ENCODE measurements at places on chromosomes 3 and 15. TPM values are rescaled to one million over a fixed set of nuclear protein-coding genes. Genes with fewer than 3 reads are reported as not detected.

The RTP1 gene
- not detected for total RNA-seq

The CDHR4 gene
- not detected for total RNA-seq

The GMNC gene
- total RNA-seq = 0.62 TPM

The SYNPR gene
- not detected for total RNA-seq

The SV2B gene
- not detected for total RNA-seq

The PTX3 gene
- total RNA-seq = 3.0 TPM

The ERICH6 gene
- total RNA-seq = 0.09 TPM

The C3orf49 gene
- not detected for total RNA-seq

The DAZL gene
- total RNA-seq = not detected

The GOLGA8N gene
- 3.0 TPM for total RNA-seq

All from astrocyte (in vitro differentiated cells and primary cell).